Esophagus squamous epithelium (tissue), 5 donors: ENCODE measurements at places on chromosomes 13 and 19.

DNA sequence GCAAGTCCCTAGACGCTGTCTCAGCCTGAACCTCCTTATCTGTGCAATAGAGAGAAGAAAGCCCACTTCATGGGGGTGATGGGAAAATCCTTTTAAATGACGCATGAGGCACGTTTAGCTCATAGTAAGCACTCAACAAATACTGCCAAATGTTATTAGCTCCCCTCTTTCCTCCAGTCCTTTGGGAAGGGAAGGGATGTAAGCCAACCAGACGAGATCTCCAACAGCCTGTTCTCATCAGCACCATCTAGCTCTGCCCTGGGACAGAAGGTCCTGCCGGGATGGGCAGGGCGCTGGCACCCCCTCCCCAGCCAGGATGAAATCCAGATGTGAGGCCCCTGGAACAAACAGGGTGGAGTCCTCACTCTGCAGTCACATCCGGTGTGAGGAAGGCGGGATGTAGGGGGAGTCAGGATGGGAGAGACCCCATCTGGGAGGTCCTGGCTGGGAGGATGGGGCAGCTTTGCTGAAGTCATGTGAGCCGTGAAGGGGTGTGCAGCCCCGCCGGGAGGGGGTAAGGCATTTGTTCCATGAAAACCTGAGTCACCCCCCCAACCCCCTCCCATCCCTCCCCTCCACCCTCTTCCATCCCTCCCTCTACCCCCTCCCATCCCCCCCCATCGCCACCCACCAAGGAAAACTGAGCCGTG lies 4.6 kb downstream of the S1PR2 start:
- DNase-seq: no peak

GRCh38 chr13:49503951-49504350 lies 8.2 kb downstream of the PHF11 start:
- no peak for DNase-seq

DNA sequence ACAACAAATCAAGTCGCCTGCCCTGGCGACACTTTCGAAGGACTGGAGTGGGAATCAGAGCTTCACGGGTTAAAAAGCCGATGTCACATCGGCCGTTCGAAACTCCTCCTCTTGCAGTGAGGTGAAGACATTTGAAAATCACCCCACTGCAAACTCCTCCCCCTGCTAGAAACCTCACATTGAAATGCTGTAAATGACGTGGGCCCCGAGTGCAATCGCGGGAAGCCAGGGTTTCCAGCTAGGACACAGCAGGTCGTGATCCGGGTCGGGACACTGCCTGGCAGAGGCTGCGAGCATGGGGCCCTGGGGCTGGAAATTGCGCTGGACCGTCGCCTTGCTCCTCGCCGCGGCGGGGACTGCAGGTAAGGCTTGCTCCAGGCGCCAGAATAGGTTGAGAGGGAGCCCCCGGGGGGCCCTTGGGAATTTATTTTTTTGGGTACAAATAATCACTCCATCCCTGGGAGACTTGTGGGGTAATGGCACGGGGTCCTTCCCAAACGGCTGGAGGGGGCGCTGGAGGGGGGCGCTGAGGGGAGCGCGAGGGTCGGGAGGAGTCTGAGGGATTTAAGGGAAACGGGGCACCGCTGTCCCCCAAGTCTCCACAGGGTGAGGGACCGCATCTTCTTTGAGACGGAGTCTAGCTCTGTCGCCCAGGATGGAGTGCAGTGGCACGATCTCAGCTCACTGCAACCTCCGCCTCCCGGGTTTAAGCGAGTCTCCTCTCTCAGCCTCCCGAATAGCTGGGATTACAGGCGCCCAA lies at the start of gene LDLR:
LDLR (plus strand) TSS at position 210 of the 760 bp plus-strand sequence; CDS start at position 296, 86 bp downstream.
- DNase-seq: no peak

- no peak for DNase-seq
These were observed 192.2 kb downstream of the STK24 start for GRCh38 chr13:98384739-98385138.

- DNase-seq: no peak
These were observed 419.8 kb downstream of the SLITRK6 start for GRCh38 chr13:85379433-85379832.

- no peak for DNase-seq
These were observed 55.6 kb downstream of the UNC13A start for GRCh38 chr19:17632577-17632976.

- DNase-seq: no peak
These were observed 17.9 kb downstream of the DOCK9 start for GRCh38 chr13:98959786-98960605.

GRCh38 chr13:108249150-108249549 lies 20.4 kb upstream of the TNFSF13B start:
- no peak for DNase-seq

DNA sequence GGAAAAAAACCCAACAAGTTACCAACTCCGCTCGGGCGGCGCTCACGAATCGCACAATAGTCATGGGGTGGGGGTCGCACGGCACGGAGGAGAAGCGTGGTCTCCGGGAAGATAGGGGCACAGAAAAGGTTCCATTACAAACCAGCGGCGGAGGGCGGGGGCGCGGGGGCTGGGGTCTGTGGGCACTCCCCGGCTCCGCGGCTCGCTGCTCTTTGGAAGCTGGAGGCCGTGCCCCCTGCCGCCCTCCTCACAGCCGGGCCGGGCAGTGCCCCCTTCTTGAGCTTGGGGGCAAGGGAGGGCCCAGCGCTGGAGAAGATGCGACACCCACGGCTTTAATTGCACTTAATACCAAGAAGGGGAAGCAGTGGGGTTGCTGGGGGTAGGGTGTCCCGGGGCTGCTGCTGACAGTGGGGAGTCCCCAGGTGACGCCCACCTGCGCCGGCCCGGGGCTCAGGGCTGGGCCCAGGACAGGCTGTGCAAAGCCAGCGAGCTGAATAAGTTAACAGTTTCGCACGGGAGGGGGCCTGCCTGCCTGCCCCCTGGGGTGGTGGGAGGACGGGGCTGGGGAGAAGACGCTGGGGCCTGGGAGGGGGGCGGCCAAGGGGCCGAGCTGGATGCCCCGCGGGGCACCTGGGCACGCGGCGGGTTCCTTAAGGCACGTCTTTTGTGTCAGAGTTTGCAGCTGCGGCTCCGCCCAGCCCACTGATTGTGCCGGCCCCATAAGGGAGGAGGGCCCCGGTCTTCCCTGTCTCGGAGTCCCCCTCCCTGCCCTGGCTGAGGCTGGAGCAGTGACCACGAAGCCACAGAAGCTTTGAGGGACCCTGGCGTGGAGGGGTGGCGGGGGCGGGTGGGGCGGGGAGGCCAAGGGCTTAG lies 9.8 kb downstream of the DCAF15 start:
- no peak for DNase-seq

- no peak for DNase-seq
These were observed 356.5 kb downstream of the NALCN start for GRCh38 chr13:101059793-101060192.

DNA sequence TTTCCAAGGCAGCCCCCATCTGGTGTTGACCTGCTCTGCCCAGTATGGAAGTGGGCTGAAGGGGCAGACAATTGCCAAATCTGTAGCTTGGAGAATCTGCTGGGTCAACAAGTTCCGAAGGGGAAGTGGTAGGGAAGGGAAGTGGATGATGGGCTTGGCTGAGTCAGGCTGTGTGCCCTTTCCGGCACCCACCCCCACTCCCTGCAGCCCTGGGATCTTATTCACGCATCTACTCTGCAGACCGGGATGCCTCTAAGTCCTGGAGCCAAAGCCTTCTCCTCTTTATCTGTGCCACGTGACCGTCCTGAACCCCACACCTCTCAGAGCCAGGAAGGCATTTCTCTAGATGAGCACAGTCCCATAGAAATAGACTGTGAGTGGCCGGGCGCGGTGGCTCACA lies 7.5 kb upstream of the C5AR2 start:
- DNase-seq: no peak

- DNase-seq: no peak
These were observed 180.5 kb downstream of the ZNF737 start for GRCh38 chr19:20385061-20385460.

DNA sequence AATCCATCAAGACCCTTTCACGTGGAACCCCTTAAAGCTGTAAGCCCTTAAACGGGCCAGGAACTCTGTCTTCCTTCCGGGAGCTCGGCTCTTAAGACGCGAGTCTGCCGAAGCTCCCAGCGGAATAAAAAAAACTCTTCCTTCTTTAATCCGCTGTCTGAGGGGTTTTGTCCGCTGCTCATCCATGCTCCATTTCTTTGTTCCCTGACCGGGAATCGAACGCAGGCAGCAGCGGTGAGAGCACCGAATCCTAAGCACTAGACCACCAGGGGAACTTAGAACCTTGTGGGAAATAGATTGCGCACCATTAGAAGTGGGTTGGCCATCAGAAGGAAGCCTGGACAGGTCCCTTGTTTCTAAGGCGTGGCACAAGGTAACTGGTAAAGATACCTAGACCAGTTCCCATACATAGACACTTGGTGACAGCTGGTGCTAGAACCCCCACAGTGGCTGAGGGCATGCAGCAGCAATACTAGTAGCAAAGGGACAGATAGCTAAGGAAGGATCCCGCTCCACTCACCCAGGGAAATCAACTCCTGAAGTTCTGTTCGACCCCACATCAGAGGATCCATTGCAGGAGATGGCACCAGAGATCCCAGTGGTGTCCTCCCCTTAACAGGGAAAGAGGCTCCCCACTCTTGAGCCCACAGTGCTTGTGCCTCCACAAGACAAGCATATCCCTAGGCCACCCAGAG lies 1.5 kb upstream of the RGCC start:
- no peak for DNase-seq

GRCh38 chr19:6596621-6597020 lies 5.7 kb upstream of the CD70 start:
- no peak for DNase-seq

- no peak for DNase-seq
These were observed at the start of gene FDX2 for GRCh38 chr19:10315335-10316214. TSS of gene FDX2 (minus strand) at chr19:10316015. CDS start at chr19:10315996, 19 bp downstream.

DNA sequence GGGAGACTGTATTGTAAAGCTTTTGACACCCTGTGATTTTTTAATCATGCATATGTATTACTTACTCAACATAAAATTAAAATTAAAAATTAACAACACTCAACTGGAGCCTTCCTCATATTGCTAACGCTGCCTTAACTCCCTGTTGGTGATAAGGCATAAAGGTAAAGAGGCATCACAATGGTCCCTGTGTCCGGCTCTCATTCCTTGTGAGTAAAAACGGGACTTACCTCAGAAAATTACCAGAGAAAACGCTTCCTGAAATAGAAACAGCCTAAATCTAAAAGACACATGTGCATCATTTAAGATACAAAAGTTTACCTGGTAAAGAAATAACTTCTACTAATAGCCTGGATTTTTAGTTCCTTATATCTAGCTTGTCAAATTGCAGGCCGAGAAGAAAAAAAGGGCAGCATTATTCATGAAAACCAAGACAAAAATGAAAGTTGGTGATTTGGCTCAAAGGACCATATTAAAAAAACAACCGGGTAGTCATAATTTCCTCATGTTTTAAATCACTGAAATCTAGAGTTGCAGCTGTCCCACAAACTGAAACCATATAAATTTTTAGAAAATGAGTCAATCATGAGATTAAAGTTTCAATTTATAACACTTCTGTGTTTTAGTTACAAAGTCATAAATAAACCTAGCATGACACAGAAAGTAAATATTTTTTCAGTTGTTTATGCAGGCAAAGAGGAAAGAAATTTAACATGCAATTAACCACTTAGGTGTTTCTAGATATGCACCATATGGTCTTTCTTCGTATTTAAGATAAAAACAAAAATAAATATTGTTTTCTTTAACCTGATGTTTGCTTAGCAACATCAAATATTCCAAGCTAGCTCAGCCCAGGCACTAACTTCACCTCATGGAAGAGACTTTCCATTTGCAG lies 94.7 kb downstream of the MIPEP start:
- no peak for DNase-seq

- no peak for DNase-seq
These were observed 161.4 kb downstream of the TM9SF2 start for GRCh38 chr13:99662678-99663077.

DNA sequence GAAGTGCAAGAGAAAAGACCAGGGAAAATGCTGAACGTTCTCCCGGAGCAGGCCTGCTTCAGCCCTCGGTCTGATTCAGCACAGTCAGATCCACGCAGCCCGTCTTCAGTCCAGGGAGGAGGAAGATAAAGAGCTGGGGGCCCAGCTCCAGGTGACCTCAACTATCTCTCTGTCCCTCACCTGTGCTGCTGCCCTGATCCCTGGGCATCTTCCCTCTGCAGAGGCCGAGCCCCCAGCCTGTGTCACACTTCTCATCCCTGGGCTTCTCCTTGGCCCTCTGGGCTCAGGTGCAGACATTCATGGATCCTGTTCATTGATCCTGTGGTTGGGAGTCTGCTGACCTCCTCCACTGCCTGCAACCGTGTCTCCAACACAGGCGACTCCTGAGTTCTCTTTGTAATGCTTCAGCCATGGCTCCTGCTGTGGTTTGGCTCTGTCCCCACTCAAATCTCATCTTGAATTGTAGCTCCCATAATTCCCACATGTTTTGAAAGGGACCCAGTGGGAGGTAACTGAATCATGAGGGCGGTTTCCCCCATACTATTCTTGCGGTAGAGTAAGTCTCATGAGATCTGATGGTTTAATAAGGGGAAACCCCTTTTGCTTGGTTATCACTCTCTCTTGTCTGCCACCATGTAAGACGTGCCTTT lies 27.9 kb downstream of the COL4A2 start:
- DNase-seq: no peak

GRCh38 chr13:92941167-92941566 lies 285.4 kb upstream of the GPC6 start:
- no peak for DNase-seq

DNA sequence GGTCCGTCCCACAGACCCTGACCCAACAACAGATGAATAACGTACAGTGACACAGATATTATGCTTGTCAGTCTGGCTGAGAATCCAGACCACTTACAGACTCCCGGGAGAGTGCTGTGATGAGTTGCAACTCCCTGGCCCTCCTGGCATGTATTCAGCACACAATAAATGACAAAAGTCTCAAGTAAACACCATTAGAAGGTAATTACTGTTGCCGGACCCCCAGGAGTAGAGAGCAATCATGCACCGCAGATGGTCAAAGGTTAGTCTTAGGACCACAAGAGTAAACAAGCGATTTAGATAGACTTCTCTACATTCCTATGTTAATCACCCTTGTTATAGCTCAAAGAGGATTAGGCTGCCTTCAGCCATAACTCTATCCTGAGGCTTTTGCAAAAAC lies 726.4 kb upstream of the GPC6 start:
- no peak for DNase-seq

DNA sequence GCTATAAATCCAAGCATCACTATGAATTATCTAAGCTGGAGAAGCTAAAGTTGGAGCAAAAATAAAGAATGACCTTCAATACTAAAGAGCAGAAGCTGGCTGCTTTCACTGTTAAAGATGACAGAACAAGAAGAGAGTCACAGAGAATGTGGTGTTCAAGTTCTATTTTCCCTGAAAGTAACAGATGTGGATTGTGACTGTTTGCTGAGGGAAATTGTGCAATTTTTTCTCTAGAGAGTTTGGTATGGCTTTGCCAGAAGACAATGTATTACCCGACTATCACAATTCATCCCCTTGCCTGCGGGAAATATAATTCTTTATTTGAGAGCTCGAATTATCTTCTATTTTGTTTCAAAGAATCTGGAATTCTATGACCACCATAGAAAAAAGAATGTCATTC lies 83.1 kb downstream of the TNFSF13B start:
- DNase-seq: no peak

DNA sequence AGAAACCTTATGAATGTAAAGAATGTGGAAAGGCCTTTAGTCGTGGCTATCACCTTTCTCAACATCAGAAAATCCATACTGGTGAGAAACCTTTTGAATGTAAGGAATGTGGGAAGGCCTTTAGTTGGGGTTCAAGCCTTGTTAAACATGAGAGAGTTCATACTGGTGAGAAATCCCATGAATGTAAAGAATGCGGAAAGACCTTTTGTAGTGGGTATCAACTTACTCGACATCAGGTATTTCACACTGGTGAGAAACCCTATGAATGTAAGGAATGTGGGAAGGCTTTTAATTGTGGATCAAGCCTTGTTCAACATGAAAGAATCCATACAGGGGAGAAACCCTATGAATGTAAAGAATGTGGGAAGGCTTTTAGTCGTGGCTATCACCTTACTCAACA lies 20.8 kb downstream of the ZNF283 start:
- no peak for DNase-seq
